ENCODE measurements at places on chromosomes 12 and 14.

- no peak for DNase-seq
These were observed 151.7 kb downstream of the NUAK1 start for GRCh38 chr12:105986779-105987684.

DNA sequence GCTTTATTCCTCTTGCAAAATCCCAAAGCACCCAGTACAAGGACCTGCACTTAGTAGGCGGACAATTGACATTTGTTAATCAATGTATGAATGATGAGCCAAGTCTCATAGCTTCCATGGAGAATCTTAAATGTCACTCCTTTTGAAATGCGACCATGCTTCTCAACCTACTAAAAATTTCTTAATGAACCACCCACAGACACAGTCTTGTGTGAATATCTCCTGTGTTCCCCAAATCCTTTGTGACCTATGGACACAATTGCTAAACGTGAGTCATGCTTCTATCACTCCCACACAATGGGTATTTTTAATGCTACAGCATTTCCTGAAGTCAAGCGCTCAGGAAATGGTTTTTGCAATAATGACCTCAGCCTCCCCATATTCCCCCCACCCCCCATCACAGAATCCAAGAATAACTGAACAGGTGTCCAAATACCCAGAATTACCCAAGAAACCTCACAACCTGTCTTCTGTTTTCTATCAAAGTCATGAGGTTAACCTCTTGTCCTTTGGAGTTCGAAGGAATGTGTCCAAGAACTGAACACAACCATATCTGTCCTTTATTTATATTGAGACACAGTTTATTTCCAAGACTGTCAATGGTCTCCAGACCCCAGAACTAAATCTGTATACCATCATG is 163.6 kb upstream of the PLEKHG7 start:
- DNase-seq: peak; percentile 31

GRCh38 chr12:131239384-131240094 is 285.8 kb downstream of the ADGRD1 start:
- no peak for DNase-seq

DNA sequence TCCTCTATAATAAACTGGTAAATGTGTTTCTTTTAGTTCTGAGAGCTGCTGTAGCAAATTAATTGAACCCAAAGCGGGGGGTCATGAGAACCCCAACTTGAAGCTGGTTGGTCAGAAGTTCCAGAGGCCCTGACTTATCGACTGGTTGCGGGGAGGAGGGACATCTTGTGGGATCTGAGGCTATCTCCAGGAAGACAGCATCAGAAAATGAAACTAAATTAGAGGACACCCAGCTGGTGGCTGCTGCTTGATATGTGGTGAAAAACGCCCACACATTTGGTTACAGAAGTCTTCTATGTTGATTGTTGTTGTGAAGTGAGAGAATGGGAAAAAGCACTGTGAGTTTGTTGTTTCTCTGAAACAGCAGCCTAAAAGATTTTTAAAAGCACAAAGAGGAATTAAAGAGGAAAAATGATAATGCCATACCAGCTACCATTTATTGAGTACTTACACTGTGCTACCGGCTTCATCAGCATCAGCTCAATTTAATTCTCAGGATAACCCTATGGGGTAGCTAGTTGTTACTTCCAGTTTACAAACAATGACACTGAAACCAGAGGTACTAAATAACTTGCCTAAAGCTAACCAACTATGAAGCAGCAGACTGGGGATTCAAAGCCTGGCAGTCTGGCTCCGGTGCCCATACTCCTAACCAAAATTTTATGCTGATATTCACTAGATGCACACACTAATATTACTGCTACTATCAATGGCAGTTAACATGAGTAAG is 24.3 kb downstream of the DDX24 start:
- no peak for DNase-seq

DNA sequence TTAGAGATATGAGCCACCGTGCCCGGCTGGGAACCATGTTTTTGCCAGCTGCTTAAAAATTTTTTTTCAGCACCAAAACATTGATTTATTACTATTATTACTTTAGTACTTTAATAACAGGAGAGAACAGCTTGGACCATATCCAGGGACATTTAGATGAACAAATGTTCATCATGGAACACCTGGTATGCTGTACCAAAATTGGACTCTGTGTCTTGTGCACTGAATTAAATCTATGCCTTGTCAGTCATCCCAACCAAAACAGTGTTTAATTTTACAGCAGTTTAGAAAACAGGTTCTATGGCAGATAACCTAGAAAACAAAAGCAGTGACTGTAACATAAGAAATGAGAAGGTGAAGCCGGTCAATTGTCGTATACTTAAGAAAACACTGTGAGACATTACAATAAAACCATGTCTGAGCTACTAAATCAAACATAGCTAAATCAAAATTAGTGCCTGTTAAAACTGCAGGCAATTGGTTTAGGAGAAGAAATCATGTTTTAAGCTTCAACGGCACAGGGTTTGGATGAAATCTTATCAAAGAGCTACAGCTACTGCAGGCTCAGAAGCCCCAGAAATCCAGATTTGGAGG is 58.2 kb upstream of the PYGL start:
- no peak for DNase-seq

- DNase-seq: no peak
These were observed 912.8 kb downstream of the GALC start for GRCh38 chr14:87080146-87080545.

DNA sequence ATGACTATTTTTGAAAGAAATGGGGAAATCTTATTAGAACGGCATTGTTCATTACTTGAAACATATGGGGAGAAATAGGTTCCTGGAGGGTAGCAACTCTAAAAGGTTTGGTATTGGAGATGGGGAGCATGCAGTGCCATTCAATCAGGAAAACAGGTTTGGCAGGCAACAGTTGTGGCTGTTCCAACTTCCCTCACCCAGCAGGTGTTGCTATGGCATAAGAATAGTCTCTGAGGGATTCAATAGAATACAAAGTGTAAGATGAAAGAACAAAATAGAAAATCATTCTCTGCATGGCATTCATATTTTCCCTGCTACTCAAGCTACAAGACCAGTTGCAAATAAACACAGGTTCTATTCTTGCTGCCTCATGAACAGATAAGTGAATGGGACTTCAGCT is 393.3 kb upstream of the RPL10L start:
- DNase-seq: no peak

GRCh38 chr14:26765768-26766520 is 168.1 kb upstream of the NOVA1 start:
- DNase-seq: no peak

- DNase-seq: no peak
These were observed 8.1 kb downstream of the OSBPL8 start for GRCh38 chr12:76551482-76551888.

DNA sequence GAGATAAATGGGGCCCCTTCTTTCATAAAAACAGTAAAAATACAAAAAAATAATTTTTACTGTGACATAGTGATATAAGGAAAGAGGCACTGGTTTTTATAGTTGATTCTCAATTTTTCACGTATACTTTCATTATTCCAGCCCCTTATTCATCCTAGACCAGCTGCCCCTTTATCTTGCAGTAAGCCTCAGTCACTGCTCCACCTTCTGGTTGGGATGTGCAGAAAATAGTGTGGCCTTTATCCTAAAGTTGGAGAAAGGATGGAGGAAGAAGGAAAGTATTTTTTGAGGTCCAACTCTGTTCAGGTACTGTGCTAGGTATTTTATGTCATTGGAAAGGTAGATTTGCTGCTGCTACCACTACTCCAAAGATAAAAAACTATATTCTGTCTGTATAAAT is 172.7 kb downstream of the ANO6 start:
- DNase-seq: peak; percentile 23

- no peak for DNase-seq
These were observed 57.1 kb upstream of the MDM1 start for GRCh38 chr12:68389305-68389704.

DNA sequence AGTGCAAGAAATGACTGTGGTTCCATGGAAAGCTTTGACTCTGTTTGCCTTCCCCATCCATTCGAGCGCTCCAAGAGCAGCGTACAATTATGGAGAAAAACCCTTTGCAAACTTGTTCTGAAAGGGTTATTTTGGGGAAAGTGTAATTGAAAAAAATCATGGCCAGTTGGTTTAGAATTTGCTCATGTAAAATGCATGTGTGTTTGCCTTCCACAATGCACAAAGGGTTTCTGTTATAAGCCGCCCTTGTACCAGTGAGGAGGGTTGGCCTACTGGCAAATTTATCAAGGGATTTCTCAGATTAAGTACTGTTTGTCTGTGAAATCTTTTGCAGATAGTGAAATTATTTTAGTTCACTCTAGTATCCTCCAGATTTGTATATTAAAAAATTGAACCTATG is 62.7 kb upstream of the PELI2 start:
- no peak for DNase-seq

GRCh38 chr12:52147964-52148463 is 43.8 kb downstream of the KRT80 start:
- no peak for DNase-seq

- DNase-seq: no peak
These were observed 185.6 kb upstream of the NAV3 start for GRCh38 chr12:77644915-77645605.
